ENCODE measurements at places on chromosomes 1 and 21.

DNA sequence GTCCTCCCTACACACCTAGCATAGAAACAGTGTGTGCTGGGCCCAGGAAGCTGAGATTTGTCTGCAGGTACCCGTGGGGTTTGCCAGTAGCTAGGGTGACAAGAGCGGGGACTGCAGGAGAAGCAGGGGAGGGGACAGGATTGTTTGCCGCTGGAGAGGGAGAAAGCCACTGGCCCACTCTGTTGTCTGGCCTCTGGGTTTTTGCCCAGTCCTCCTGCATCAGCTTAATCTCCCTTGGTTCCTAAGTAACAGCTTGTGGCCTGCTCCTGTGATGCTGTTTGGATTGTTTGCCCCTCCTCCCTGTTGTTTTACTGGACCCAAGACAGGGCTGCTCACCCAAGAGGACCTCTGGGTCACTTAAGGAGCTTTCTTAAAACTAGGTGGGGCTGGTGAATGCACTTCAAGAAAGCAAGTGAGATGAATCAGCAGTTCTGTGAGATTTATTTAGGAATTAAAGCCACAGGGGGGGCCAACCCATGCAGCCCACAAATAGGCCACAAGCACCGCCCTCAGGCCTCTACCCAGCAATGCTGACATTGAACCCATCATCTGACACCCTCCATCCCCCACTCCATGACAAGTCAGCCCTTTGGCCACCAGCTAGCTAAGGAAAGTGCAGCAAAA is 142.8 kb downstream of the ZZZ3 start:
- DNase-seq: no peak

DNA sequence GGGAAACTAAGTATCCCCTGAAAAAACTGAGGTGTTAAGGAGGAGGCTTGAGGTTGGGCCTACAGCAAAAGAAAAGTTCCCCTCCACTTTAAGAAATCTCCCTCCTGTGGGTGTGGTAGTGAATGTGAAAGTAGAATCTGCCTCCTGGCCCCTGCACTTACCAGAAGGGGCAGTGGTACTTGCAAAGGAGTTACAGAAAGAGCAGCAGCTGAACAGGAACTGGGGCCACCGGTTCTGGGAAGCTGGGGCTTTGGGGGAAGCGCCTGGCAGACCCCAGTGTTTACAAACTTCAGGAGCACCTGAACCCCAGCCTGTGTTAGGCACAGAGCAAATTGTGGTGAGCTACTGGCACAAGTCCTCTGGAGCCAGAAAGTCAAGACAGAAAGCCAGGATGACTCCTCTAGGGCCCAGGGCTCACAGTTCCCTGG is 250.2 kb upstream of the FGGY start:
- no peak for DNase-seq

- DNase-seq: no peak
Observed at GRCh38 chr1:65844821-65845534, 52.3 kb downstream of the PDE4B start.

DNA sequence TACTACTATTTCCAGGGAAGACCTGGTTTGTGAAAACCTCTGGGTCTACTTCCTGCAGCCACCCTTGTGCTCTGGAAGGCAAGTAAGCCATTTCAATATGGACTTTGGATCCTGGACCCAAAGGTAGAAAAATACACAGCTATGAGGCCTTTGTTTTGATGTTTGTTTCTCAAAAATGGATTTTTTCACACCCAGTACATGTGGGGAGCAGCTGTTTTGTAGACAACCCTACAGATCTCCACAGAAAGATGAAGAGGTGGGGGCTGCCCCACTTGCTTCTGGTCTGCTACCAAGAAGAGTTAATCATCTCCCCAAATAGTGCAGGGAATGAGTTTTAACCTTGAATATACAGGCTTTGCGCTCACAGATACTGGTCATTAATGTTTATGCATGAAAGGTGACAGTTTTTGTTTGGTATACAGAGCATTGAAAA is 29.2 kb downstream of the ZNF281 start:
- DNase-seq: no peak

- DNase-seq: no peak
Observed at GRCh38 chr1:68204977-68205630, 27.2 kb downstream of the WLS start.

DNA sequence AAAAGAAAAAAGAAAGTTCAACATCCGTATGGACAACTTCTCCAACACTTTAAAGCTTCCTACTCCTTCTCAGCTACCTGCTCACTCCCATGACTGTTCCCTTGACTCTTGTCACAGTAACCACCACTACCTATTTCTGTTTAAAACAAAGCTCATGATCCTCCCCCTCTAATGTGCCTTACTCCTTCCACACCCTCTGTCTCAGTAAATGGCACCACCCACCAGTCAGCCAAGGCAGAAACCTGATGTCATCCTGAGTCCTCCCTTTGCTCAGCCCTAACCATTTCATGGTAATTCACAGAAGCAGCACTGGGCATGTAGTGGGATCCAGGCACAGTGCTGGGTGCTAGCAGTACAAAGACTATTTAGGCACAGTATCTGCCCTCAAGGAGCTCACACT is 63.0 kb upstream of the PPM1J start:
- DNase-seq: no peak

DNA sequence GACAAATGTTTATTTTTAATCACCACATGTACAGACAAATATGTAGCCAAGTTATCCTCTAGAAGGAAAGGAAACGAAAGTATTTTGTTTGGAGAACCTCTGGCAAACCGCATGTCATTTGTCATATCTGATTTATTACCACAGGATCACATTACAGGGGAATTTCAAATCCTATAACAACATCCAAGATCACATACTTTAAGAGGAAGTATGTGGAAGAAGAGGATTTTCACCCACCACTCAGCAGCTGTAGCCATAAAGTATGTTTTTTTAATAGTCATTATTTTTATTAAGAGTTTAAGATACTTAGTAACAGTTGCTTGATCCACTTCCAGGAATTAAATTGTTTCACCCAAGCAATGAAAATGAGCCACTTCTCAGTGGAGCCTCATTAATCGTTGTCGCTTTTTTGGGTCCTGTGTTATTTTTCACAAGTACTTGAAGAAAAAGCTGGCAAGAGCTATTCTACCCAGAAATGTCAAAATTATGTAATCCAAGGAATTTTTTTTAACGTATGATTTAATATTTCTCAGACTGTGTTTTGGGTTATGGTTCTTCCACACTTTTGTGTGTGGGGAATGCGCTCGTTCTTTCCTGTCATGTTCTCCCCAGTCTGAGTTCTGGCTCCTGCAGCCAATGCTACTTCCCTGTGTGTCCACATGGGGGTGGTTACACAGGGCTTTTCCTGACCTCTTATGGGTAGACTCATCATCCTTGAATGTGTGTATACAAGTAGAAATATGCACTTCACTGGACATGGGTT is 6.9 kb downstream of the SERTAD4 start:
- no peak for DNase-seq

- peak; percentile 35 for DNase-seq
Observed at GRCh38 chr1:24438423-24438901, 22.9 kb downstream of the NIPAL3 start.

GRCh38 chr1:119404736-119405135 is 10.2 kb upstream of the HSD3B2 start:
- DNase-seq: no peak

DNA sequence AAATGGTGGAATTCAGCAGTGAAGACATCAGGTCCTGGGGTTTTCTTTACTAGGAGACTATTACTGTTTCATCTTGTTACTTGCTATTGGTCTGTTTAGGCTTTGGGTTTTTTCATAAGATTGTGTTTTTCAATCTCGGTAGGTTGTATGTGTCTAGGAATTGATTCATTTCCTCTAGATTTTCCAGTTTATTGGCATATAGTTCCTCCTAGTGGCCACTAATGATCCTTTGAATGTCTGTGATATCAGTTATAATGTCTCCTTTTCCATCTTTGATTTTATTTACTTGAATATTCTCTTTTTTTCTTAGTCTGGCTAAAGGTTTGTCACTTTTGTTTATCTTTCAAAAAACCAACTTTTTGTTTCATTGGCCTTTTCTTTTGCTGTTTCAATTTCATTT is 233.0 kb downstream of the RWDD3 start:
- no peak for DNase-seq

- DNase-seq: no peak
Observed at GRCh38 chr1:19325368-19325957, 13.3 kb downstream of the SLC66A1 start.

DNA sequence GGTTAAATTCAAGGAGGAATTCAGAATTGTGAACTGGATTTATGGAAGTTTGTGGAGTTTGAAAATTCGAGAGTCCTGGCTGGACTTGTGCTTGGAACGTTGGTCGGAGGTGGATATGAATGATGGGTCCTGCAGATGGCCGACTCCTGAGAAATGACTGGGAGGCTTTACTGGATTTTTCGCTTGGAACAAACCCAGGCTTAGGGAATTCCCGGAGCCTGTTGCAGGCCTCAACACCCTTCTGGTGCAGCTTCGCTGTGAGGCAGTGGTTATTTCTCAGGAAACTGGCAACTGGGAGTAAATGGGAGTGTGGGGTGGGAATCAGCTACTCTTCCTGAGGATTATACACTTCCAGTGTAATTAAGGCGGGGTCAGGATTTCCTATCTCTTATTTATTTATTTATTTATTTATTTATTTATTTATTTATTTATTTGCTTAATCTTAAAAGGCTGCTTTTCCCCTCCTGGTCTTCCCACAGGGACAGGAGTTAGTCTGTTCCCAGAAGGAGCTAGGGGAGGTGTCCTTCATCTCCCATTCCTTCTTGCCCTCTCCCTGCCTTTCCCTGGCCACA is 21.1 kb downstream of the MAPKAPK2 start:
- no peak for DNase-seq

GRCh38 chr1:192109576-192109975 is 48.7 kb upstream of the RGS18 start:
- DNase-seq: no peak

- DNase-seq: no peak
Observed at GRCh38 chr1:236691348-236691747, 5.0 kb downstream of the ACTN2 start.

DNA sequence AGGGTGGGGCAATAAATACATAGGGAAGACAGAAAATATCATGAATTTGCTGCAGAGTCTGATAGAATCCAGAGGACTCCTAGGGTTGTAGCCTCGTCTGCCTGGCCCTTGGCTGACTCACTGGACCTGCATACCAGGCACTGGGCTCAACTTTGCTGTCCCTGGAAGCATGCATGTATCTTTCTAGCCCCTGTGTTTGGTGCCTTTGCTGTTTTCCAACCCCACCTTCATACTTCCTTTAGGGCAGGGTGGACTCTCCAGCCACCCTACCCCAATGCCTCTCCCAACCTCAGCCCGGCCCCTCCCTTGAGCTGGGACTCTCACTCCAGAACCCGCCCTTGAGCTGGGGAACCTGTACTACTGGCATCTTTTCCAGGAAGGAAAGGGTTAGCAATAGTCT is 1.2 kb downstream of the RAB25 start:
- DNase-seq: no peak

GRCh38 chr1:207003210-207003609 is 29.3 kb downstream of the C1orf116 start:
- DNase-seq: no peak

DNA sequence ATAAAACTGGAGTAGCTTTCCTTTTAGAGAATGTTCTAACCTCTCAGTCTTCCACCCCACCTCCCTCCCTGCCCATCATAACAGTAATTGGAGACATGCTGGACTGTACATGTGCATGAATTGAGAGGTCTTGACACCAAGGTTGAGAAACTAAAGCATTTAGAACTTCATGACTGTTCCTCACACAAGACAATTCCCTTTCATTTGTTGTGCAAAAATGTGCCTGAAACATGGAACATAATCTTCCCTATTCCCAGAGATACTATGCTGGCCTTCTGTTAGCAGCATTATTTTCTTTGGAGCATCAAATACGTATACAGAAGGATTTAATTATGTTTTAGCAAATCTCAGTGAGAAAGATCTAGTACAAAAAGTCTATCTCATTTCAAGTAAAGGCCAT is 97.5 kb upstream of the KCNE2 start:
- DNase-seq: peak; percentile 22

DNA sequence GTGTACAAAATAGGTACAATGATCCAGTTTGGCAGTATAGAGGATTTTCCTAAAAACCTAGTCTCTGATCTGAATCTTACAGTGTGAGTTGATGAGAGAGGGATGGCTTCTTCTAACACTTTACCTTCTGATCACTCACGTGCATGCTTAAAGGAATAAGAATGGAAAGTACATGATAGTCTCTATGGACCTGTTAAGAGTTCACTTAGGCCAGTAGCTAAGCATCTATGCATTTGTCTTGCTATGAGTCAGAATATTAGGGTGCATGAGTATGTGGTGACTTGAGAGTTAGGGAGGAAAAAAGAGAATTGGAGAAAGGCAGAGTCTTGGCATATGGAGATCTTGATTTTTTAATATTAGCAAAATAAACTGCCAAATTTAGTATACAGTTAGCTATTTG is 206.3 kb downstream of the COL11A1 start:
- no peak for DNase-seq

- no peak for DNase-seq
Observed at GRCh38 chr21:29613021-29613420, 314.3 kb downstream of the BACH1 start.

GRCh38 chr1:21320410-21321108 is 30.3 kb upstream of the ECE1 start:
- DNase-seq: no peak

DNA sequence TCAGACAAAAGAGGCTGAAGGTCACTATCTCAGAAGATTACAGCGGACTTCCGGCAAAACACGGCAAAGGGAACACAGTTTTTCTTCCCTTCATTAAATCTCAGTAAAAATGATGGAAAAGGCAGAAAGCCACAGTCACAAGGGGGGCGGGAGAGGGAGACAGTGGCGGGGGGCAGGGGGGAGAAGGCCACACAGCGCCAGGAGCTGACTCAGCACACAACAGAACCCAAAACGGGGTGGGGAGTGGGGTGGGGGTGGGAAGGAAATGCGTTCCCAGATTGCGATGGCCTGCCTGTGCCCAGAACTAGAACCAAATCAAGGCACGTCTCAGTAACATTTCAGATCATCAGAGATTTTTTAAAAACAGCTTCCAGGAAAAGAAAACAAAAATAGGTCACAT is 13.4 kb downstream of the CFAP74 start:
- DNase-seq: peak; percentile 13

DNA sequence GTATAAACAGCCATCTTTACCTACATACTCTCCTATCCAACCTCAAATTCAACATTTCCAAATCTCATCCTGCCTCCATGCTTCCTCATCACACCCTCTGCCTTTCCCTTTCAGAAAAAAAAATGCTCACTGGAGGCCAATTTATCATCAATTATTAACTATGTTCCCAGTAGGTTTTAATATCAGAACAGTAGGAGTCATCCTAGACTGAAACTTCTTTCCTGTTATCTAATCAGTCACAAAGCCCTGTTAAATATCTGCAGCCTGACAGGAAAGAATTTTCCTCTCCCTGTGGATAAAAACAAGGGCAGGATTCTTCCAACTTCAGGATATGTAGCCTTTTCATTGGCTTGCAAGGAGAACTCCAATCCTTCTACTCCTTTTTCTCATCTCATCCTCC is 28.4 kb downstream of the EGLN1 start:
- DNase-seq: no peak

- DNase-seq: no peak
Observed at GRCh38 chr1:64527786-64528185, 57.9 kb downstream of the CACHD1 start.

- no peak for DNase-seq
Observed at GRCh38 chr1:23995431-23995837, 15.3 kb upstream of the SRSF10 start.

- no peak for DNase-seq
Observed at GRCh38 chr1:153583976-153584375, 18.3 kb upstream of the S100A2 start.

Data from tibial nerve (tissue), 4 donors.